CD4-positive, alpha-beta T cell treated with Interleukin-4 for 4 hours (primary cell): ENCODE measurements at places on chromosomes 1 and 21.

GRCh38 chr1:215076322-215076721 lies 6.2 kb upstream of the KCNK2 start:
- no peak for DNase-seq

- no peak for DNase-seq
Measured at GRCh38 chr1:84913555-84913892, 20.5 kb upstream of the LPAR3 start.

DNA sequence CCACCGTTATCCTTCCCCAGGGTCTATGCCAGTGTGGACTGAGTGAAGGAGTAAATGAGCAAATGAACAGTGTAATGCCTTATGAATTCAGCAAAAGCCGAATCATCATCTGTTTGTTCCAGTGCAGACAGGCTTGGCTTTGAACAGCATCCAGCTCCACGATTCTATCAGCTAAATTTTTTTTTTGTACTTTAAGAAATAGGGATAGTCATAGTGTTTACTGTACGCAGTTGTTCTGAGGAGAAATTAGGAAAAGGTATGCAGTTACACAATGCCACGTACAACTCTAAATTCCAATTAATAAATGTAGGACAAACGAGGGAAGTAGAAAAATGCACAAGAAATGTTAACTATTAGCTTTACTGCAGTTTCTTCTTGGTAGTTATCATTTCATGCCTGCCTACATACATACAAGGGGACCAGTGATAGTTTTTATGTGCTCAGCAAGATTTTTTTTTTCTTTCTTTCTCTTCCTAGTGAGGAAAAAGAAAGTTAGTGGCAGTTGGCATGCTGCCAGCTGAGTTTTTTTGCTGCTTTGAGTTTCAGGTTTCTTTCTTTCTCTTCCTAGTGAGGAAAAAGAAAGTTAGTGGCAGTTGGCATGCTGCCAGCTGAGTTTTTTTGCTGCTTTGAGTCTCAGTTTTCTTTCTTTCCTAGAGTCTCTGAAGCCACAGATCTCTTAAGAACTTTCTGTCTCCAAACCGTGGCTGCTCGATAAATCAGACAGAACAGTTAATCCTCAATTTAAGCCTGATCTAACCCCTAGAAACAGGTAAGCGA lies at the start of gene IFI44L:
TSS of gene IFI44L (plus strand) at position 646 of the 777 bp plus-strand sequence. CDS start 7,468 bp downstream, outside the sequence.
- DNase-seq: peak; percentile 55

- DNase-seq: no peak
Measured at GRCh38 chr1:70134148-70134547, 71.2 kb downstream of the LRRC40 start.

DNA sequence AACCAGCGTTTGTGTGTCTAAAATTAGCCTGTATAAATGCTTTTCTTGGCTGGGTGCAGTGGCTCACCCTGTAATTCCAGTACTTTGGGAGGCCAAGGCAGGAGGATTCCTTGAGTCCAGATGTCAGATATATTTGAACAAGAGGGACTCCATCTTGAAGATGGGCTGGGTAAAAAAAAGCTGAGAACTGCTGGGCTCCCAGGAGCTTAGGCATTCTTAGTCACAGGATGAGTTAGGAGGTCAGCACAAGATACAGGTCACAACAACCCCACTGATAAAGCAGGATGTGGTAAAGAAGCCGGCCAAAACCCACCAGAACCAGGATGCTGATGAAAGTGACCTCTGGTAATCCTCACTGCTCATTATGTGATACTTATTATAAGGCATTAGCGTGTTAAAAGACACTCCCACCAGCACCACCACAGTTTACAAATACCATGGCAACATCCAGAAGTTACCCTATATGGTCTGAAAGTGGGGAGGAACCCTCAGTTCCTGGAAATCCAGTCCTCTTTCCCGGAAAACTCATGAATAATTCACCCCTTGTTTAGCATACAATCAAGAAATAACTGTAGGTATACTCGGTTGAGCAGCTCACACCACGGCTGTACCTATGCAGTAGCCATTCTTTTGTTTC lies 36.2 kb upstream of the ZNF496 start:
- DNase-seq: no peak

DNA sequence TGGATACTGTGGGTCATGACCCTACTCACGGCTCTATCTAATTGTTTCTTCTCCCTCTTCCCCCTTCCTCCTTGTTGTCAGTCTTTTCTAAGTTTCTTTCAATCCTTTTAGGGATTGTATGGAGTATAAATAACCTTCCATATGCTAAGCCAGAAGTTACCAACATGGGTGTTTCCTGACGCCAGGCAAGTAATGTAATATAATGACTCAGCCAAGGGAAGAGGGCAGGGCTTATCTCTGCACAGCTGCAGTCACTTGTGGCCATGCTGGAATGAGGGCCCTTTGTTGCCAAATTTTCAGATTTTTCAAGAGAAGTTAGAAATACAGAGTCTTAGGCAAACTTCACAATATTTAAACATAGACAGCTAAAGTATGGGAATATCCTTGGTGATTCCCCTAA lies 194.6 kb downstream of the ST6GALNAC3 start:
- DNase-seq: peak; percentile 22

DNA sequence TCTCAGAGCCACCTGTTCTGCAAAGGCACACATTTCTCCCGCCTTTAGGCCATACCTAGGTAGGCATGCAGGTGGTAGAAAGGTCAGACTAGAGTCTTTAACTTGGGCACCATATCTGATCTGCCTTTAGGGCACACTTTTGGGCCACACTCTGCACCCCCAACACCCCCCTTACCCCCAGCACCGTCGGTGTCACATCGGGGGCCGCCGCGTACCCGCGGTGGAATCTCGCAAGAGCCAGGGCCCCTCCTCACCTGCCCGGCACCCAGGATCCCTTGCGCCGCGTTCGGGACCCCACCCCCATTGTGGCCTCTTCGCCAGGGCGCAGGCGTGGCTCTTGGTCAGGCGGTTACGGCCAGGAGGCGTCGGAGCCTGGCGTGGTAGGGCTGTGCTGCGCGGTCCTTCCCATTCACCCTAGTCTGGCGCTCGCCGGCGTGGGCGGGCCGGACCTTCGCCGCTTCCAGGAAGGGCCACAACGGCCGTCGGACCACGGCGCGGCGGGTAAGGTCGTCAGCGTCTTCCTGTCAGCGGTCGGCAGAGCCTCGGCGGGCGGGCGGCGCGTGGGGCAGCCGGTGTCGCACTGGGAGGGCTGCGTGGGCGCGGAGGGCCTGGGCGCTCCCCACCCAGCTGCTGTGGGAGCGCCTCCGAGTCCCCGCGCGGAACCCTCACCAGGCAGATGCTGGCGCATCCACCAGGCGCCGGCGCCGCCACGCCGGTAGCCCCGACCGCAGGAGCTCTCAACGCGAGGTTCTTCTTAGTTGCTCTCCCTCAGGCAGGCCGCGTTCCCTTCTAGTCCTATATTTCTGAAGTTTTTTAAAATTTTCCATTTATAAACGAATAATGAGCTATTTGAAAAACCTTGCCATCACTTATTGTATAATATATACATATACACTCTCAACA lies at the start of gene DNAH14:
TSS of gene DNAH14 (plus strand) at position 341 of the 903 bp plus-strand sequence. CDS start 23,028 bp downstream, outside the sequence.
- no peak for DNase-seq

DNA sequence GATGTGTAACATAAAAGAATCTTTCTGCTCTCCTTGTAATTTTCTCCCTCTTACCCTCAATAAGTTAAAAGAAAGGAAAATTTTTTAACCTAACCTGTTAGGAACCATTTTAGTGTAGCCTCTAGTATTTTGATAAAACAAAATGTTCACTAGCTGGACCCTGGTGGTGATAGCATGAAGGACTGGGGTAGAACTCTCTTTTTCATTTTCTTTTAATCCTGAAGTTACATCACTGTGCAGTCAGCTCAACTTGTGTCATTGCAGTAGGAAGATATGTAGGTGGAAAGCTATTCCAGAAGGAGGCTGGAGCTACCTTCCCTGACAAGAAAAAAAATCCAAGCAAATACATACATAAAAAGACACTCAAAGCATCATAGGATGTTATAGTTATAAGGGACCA lies 39.3 kb downstream of the NFIA start:
- no peak for DNase-seq

GRCh38 chr21:20443558-20444155 lies 554.6 kb upstream of the NCAM2 start:
- no peak for DNase-seq

- no peak for DNase-seq
Measured at GRCh38 chr1:24899581-24900485, 30.2 kb downstream of the RUNX3 start.

GRCh38 chr1:20183616-20184271 lies 2.2 kb upstream of the UBXN10 start:
- no peak for DNase-seq

DNA sequence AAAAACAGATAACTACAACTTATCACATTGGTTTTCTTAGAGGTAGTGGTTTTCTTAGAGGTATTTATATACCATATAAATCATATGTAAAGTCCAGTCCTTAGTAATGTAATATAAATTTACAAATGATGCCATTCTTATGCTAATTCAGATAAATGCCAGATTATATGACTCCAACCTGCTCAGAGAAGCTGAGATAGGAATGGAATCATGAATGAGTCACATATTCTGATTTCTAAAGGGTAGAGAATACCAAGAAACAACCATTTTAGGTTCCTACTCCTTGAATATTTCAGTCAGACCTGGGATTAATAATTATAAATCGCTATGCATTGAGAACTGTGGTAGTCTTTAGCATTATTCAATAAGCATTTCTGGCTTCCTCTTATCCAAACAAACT lies 760.1 kb upstream of the NEGR1 start:
- DNase-seq: no peak
